ACHN (cell line): ENCODE measurements at places on chromosomes 12 and 14.

GRCh38 chr12:42468341-42468821, 121.2 kb downstream of the PRICKLE1 start:
- DNase-seq = no peak

- no peak for DNase-seq
These were observed 660.4 kb downstream of the VRK1 start for GRCh38 chr14:97457575-97458085.

DNA sequence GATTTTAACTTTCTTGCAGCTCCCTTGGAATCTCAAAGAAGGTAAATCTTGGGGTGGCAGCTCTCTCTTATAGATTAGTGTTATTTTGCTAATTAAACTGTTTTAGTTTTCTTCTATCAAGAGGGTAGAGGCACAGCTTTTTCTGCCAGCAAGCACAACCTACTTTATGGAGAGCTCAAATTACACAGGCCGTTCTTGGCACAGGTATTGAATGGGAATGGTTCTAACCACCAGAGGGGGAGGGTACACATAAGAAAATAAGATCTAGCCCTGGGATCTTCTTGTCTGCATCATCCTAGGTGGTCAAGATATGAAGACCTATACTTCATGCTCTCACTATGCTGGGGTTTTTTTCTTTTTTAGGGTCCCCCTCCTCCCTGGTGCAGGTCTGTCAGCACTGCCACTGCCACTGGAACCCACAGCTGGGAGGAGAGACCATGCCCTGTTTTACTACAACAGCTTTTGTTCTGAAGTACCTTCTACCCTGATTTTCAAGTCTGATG, 48.6 kb upstream of the STAC3 start:
- no peak for DNase-seq

- DNase-seq = no peak
These were observed 7.7 kb downstream of the LRRIQ1 start for GRCh38 chr12:85043829-85044228.

DNA sequence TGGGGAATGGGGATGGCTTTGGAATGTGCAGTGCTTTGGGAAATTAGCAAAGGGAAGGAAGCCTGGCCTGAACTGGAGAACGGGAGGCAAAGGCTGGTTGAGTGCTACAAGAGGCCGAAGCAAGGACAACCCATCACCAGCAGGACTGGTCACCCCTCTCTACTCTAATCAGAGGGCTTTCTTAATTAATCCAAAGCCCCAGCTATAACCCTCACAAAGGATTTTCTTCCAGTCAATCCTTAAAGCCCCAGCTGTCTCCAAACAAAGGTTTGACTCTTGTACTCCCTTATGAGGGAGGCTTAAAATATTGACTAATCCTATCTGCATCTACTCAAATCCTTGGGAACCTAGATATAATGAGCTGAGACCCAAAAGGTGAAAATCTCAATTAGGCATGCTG, 256.3 kb downstream of the NTF3 start:
- no peak for DNase-seq

DNA sequence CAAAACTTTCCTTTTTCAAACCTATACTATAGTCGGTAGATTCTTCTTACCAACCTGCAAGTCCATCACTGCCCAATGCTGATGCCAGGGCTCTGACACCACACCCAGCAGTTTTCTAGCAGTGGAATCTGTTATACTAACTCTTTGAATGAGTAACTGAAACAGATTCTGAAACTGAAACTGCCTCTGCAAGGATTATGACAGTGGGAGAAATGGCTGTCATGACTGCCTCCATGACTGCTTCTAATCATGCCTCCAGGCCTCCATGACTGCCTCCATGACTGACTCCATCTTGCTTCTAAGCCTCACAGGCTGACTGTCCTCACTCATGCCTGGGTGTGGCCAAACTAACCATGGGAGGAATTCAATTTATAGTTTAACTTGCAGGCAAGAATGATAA, 29.4 kb upstream of the OXA1L start:
- DNase-seq = no peak

GRCh38 chr12:105567061-105567460, 236.6 kb downstream of the C12orf75 start:
- no peak for DNase-seq

DNA sequence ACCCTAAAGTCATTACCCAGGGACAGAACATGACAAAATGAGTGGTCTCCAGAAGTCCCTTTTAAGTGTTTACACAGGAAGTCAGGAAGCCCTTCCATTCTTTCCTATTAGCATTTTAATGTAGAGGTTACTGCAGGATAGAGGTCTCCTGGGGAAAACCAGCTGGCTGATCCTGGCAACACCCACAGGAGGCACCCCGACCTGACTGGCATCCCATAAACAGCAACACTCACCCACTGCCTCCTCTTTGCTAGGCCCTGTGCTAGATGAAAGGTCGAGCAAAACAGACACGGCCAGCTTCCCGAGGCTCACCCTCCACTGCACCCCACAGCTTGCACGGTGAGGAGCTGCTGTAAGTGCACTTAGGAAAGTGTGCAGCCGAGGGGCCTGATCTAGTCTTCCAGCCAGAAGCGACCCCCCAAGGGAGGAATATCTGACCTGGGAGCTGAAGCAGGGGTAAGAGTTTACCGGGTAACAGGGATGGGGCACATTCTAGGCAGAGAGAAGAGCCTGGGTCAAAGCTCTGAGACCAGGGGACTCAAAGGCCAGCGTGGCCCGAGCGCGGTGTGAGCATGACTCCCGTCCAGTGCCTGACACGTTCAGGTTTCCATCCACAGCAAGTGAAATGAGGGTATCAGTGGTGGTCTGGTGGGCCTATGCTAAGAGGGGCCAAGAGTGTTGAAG, 9.0 kb downstream of the DAZAP2 start:
- DNase-seq = no peak

GRCh38 chr12:27133022-27133590, 50.7 kb upstream of the C12orf71 start:
- no peak for DNase-seq

DNA sequence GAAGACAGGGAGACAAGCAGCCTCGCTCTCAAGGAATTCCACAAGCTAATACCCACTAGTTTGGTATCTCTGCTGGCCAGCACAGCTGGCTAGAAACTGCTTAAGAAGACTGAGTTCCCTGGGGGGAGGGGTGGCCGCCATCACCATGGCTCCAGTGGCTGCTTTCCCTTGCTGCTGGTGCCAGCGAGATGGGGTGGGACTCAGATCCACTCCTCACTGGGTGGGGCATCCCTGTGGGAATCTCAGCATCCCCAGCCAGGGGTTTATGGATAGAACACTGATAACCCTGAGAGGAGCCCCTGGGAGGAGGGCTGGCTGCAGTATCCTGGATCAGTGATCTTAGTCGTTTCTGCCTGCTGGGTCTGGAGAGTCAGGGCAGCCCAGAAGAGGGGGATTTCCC, 170.6 kb upstream of the MDGA2 start:
- no peak for DNase-seq

DNA sequence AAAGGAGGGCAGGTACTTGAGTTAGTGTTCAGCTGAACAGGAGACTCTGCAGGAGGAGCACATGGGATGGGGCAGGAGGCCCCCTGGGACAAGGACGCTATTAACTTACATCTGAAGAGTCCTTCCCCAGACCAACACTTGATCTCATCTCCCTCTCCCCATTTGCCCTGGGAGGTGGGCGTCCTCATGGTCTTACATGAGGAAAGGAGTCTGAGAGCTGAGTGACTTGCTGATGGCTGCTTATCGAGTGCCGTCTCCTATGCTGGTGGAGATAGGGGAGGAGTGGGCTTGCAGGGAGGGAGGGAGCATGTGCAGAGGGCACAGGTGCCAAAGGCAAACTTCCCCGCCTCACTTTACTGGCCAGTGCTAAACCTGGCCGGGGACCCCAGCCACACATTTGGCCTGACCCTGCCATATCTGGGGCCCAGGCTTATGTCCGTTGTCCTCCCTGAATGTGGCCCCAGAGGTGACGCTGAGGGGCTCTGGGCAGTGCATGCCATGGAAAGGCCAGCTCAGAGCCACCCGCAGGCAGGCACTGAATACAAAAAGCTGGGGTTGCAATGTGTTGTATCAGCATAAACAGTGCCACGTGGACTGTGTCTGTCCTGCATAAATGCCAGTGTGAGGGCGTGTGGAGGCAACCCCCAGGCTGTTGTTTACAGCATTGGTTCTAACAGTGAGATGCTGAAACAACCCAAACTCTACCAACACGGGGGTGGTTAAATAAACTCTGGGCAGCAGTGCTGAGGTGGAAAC, 29.4 kb downstream of the FAIM2 start:
- no peak for DNase-seq

- DNase-seq = peak; percentile 58
These were observed 67.4 kb downstream of the LGMN start for GRCh38 chr14:92680781-92681650.

GRCh38 chr12:103105971-103106597, 148.6 kb downstream of the ASCL1 start:
- no peak for DNase-seq

- no peak for DNase-seq
These were observed 21.4 kb upstream of the TMTC2 start for GRCh38 chr12:82665142-82665923.

GRCh38 chr14:72801381-72801812, 92.5 kb downstream of the DPF3 start:
- peak; percentile 60 for DNase-seq

- DNase-seq = no peak
These were observed 384.7 kb downstream of the GRIN2B start for GRCh38 chr12:13596714-13597113.

DNA sequence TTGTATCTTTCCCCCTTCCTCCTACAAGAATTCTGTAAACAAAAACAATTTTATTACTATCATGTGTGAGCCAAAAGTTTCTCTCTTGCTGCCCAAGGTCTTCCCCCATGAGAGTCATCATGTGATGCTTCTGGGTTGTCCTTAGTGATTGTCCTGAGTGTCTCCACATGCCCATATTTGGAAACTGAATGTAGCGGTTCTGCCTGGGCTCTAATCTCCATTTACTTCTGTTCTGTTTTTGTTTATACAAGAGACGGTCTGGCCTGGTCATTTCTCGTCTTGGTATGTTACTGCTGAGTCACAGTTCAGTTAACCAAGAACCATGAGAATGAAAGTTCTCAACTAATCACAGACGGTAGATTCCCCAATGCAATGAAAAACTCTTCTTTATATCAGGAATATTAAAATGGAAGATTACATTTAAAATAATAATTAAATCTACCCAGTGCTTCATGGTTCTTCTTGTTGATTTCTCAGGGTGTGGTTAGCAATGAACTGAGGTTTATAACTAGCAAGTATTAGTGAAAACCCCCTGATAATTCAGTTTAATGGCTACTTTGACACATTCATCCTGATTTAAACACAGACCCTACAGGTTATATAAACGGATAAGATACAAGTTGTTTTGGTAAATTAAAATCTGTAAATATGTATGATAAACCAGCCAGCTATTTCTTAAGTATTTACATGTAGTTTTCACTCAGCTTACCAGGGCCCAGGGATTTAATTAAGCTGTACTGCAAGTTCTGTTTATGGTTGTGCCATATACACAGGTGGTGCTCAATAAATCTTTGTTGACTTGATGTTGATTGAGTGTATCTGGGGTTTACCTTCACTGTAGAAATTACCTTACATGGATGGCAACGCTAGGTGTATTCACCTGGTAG, 81.1 kb downstream of the PELI2 start:
- no peak for DNase-seq

DNA sequence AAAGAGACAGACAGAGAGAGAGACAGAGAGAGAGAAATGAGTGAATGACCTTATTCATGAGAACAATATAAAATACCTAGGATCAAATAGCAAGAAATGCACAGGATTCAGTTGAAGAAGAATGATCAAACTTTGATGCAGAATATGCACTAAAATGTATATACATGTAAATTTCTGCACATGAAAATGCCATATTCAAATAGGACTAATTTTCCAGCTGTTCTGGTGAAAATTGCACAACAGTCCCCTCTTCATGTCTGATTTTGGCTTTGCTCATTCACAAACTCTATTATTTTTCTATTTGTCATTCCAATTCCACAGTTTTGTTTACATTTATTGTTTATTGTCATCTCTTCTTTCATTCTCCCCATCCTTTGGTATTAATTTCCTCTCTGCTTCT, 34.2 kb downstream of the PRB2 start:
- DNase-seq = no peak

DNA sequence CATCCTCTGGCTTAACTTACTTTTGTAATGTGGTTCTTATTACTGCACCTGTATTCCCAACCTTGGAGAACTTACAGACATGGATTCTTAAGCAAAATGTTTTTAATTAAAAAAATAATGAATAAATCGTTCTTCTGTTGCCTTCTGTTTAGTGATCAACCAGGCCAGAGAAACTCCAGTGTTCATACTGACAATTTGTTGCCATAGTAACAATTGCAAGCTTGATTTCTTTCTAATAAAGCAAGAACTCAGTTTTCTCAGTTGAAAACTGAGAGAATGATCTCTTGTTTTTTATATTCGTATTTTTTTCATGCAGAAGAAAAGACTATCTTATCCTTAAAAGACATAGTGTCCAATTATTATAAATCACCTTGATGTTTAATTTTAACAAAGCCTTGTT, 106.5 kb upstream of the LMNTD1 start:
- no peak for DNase-seq

DNA sequence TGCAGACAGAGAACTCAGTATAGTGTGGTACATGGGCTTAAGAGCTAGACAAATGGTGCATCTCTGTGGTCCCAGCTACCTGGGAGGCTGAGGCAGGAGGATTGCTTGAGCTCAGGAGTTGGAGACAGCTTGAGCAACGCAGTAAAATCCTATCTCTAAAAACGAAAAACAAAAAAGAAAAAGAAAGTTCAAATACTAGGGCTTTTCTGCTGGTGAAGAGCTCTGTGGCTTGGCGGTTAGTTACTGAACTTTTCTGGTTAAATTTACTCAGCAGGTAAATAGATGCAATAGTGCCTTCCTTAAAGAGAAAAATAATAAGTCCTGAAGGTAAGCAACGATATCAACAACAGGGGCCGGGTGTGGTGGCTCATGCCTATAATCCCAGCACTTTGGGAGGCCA, 31.4 kb upstream of the RAP1B start:
- DNase-seq = no peak

GRCh38 chr12:68030248-68030647, 41.0 kb downstream of the IFNG-AS1 start:
- DNase-seq = no peak

- DNase-seq = peak; percentile 66
These were observed 45.6 kb upstream of the RIMBP2 start for GRCh38 chr12:130761537-130762318.

DNA sequence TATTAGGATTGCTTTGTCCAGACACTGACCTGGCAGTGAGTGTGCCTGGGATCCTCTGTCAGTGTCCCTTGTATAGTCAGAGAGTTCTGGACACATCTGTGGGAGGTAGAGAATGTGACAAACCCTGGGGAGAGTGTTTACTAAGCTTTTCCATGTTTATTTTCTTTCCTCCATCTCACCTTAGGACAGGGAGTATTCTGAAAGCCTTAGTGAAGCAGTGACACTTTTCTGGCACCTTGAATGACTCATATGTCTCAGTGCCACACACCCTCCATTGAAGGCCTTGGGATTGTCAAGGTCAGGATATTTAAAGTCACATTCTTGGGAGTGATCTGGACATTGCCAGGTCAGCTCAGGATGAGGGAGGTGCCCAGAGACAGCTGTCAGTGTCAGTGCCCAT, 34.9 kb upstream of the CTDSP2 start:
- DNase-seq = no peak

- DNase-seq = no peak
These were observed 249.9 kb downstream of the DAD1 start for GRCh38 chr14:22338917-22339715.

GRCh38 chr12:78018171-78018910, 187.6 kb downstream of the NAV3 start:
- DNase-seq = no peak
